Stimulated activated CD4-positive, alpha-beta T cell treated with anti-CD3 and anti-CD28 coated beads, Interleukin-2, amount 100 ng/mL, for 48 hours (primary cell): ENCODE measurements at places on chromosomes 7 and 10.

- no peak for DNase-seq
Measured at GRCh38 chr7:101154693-101155102, 422 bp downstream of the AP1S1 start.

DNA sequence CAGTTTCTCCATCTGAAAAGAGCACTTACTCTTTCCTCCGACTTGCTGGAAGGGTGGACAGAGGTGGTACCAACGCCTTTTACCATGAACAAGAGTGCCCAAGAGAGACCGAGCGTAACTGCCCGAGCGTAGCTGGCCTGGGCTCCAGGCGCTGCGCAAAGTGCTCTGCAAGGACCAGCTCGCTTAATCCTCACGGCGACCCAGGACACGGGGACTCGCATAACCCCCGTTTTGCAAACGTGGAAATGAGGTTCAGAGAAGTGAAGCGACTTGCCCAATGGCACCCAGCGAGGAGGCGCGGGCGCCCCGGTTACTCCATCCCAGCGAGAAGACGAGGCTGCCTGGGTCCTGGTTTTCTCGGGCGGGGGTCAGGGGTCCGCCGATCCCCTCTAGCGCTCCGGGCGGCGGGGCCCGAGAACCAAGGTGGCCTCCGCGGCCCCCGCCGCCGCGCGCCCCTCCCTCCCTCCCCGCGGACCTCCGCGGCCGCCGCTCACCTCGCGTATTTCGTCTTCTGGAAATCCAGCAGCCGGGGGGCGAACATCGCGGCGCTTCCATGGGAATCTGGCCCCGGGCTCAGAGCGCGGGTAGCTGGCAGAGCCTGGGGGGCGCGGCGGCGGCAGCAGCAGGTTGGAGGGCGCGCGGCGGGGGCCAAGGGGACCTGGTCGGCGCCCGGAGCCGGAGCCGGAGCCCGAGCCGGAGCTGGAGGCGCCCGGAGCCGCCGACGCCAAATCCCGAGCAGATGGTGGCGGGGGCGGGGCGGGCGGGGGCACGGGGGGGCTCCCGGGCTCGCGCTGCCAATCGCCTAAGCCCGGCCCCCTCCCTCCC, at the start of gene MMD2:
MMD2 (minus strand) TSS at position 711 of the 825 bp plus-strand sequence; CDS start at position 541, 170 bp downstream.
- no peak for DNase-seq

DNA sequence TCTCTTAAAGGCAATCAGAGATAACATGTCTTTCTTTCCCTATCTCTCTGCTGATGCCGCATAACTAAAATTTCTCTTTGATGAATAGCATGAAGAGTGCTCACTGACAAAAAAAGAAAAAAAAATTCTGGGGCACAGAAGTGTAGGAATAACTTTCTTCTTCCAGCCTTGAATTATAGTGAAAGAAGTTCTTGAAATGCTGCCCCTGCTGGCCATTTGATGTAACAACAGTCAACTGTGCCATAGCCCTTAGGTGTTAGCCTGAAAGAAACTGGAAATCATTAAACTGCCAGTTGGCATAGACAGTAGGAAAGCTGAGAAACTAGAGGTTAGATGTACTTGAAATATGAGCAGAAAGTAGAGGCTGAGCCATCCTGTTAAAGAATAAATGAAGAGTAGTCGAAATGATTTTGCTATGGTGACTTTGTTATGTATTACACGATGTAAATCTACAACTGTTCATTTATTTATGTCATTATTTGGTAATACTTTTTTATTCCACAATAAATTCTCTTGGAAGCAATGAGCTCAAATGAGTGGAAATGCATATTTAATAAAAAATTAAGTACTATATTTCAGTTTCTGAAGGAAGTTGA, 48.3 kb upstream of the FAM171A1 start:
- peak; percentile 30 for DNase-seq

GRCh38 chr10:76024460-76025123, 593.2 kb downstream of the LRMDA start:
- DNase-seq, result no peak

DNA sequence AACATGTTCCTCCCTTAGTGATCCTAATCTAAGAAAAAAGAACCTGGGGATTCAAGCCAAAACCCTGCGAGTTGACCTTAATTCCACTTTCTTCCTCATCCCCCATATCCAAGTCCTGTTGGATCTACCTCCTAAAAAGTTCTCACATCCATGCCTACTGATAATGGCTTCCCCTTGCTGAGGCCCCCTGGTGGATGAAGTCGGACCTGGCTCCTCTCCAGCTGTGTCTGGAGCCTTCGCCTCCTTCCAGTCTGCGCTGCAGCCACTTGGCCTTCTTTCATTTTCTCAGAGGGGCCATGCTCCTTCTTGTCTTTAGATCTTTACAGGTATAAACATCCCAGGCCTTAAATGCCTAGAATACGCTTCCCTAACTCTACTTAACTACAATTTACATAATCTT, 8.1 kb downstream of the PDE1C start:
- peak; percentile 16 for DNase-seq

DNA sequence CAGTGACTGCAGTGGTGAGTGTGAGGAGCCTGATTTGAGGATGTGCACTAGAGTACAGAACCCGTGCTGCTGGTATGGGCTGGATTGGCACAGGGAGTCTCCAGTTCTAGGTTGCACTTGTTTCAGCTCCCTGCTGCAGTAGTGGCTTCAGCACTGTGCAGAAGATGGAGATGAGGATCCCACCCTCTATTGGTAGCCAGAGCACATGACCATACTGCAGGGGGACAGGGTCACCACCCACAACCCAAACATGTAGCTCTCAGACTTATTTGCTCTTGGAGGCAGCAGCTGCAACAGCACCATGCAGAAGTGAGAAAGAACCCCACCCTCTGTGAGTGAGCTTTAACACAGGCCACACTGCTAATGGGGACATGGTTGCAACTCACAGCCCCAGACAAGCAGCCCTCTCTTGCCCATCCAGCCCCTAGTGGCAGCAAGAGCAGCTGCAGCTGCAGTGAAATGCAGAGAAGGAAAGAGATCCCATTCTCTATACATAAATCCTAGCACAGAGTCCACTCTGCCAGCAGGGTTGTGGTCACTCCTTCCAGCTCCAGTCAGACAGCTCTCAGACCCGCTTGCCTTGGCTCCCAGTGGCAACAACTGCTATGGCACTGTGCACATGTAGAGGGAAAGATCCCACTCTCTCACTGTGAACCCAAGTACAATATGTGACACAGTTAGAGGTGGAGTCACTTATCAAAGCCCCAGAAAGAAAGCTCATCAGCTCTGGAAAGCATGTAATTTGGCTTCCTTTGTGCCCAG, 51.4 kb upstream of the SCIN start:
- no peak for DNase-seq

DNA sequence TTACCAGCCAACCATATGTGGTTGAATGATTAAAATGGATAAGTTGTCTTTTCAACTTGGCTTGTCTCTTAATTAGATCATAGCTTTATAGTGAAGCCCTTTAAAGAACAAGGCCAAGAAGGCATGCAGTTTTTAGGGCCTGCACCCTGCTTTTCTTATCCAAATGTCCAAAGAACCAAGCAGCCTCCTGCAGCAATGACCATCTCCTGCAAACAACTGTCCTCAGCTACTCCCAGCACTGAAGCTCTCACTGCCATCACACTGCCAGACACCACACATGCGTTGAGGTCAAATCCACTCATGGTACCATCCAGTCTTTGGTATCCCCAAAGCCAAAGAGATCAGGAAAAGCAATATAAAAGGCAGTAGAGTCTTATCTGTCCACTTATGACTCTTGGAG, 210.3 kb downstream of the ACTR3B start:
- DNase-seq, result no peak

- DNase-seq, result no peak
Measured at GRCh38 chr10:7789390-7789789, 1.4 kb downstream of the ATP5F1C start.

- DNase-seq, result no peak
Measured at GRCh38 chr10:11328264-11329061, 283.0 kb downstream of the USP6NL start.

DNA sequence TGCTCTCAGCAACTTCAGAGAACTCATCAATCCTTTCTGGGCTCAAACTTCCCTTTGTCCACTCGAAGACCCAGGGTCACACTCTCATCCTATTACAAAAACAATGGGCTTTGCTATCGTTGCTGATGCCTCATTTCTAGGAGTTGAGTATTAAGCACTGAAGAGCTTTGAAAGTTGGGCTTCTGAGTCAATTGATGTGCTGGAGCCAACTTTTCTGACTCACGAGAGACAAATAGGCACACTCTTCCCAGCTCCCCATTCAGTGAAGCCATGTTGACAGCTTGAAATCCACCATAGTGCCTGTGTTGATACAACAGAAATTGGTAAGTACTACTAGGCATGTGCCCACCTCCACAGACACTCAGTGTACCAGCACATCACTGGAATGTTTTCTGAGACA, 97.5 kb upstream of the PRSS58 start:
- DNase-seq, result no peak

DNA sequence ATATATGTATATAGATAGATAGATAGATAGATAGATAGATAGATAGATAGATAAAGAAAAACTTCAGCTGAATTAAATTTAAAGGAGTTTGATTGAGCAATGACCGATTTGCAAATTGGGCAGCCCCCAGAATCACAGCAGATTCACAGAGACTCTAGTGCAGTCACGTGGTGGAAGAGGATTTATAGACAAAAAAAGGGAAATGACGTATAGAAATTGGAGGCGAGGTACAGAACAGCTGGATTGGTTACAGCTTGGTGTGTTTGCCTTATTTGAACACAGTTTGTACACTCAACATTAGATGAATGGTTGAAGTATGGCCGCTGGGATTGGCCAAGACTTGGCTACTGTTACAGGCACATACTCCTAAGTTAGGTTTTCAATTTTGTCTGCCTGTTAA, 8.2 kb upstream of the PODXL start:
- no peak for DNase-seq

DNA sequence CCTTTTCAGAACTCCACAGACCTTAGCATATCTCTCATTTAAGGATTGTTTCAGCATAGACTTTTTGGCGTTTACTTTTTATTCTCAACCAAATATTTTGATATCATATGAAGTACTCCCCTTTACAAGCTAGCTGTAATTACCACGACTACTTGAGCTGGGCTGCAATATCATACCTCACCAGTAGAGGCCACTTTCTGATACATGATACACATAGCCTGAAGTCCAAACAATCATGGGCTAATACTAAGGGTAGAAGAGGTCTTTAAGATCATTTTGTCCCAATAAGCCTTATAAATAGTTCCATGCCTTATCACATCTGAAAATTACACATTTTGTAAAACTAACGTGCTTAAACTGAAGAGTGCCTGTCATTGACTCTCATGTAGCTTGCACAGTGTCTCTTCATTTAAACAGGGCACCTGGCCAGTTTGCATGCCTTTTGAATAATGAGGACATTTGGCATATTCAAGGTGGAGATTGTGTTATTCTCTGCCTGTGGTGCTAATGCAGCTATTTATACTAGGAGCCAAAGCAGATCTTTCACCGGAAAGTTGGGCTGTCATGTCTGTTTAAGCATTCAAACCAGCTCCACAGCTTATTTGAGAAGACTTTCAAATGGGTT, 403.7 kb upstream of the ZMIZ1 start:
- peak; percentile 14 for DNase-seq

- no peak for DNase-seq
Measured at GRCh38 chr7:74464931-74465886, 11.5 kb downstream of the GTF2IRD1 start.

DNA sequence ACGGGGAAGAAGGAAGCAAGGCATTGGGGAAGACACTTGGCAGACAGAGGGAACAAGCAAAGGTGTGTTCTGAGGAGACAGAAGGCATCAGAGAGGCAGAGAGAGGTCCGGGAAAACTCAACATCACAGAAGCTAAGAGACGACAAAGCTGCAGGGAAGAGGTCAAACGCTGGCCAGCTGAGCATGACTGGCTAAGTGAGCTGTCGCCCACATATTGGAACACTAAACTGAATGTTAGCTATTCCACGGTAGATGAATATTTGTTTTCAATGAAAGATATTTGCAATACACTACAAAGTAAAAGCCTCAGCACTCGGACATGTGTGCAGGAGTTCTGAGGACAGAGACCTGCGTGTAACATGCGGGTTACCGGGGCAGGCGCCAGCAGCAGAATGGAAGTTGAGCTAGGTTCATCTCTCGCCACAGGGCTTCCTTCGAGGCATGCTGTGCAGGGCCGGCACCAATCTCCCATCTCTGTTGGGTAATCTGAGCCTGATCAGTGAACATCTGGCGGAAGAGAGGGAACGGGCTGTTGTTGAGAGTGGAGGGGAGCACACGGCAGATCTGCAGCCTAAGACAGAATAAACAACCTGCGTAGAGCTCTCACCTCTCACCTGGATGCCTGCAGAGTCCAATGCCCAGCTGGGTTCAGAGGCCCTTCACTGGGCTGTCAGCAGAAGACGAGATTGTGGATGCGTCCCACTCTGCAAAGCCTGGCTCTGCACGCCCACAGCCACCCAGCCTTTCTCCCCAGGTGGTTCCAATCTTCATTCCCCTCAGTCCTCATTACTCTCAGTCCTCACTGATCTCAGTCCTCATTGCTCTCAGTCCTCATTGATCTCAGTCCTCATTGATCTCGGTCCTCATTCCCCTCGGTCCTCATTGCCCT, 35.9 kb downstream of the INSIG1 start:
- DNase-seq, result no peak

GRCh38 chr10:44316922-44317215, 68.0 kb downstream of the CXCL12 start:
- no peak for DNase-seq

- DNase-seq, result peak; percentile 15
Measured at GRCh38 chr10:22712956-22713852, 1.2 kb downstream of the PIP4K2A start.

DNA sequence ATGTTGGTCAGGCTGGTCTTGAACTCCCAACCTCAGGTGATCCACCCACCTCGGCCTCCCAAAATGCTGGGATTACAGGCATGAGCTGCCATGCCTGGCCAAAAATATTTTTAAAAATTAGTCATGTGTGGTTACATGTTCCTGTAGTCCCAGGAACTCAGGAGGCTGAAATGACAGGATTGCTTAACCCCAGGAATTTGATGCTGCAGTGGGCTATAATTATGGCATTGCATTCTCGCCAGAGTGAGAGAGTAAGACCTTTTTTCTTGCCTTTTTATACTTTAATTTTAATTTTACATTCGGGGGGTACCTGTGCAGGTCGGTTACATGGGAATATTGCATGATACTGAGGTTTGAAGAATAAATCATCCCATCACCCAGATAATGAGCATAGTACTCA, 86.6 kb upstream of the ZNF92 start:
- no peak for DNase-seq
